ENCODE measurements at places on chromosomes 3 and 15.

GRCh38 chr15:56967336-56967735, 48.9 kb downstream of the TCF12 start:
- DNase-seq: no peak

GRCh38 chr3:15979900-15980299, 182.1 kb upstream of the ANKRD28 start:
- DNase-seq: no peak

- no peak for DNase-seq
These were observed 10.6 kb downstream of the CEMIP start for GRCh38 chr15:80789796-80790195.

GRCh38 chr3:30810625-30811024, 83.8 kb downstream of the GADL1 start:
- no peak for DNase-seq

DNA sequence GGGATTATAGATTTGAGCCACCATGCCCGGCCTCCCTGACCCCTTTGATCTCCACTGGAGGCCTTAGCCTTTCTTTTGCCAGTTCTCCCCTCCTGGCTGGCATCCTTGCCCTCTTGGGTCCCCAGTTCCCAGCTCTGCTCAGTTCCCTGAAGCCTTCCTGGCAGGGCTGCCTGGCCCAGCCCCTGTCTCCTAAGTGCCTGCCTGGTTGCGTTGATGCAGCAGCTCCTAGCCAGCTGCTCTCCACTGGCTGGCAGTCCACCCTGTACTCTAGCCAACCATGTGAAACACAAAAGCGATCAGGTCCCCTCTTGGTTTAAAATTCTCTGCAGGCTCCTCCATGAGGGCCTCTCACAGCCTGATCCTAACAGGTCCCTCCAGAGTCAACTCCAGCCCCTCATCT, 184.7 kb downstream of the RAB11A start:
- no peak for DNase-seq

GRCh38 chr15:67782691-67782991, 42.7 kb upstream of the SKOR1 start:
- no peak for DNase-seq

DNA sequence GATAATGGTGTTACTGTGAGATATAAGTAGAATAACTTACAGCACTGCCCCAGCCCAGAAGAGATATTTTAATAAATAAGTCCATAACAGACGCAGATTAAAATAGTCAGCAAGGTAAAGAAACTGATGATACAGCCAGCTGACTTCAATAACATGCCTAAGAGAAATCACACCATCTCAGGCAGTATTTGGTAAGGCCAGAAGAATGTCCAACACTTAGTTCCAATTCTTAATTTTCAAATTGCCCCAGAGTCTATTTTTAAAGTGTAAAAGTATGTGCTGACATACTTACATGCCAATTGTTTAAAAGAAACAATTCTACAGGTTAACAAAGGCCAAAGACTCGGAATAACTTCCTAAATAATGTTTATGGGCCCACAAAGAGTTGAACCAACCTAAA, 1.6 kb downstream of the GNB4 start:
- no peak for DNase-seq

All from activated naive CD4-positive, alpha-beta T cell treated with anti-CD3 and anti-CD28 coated beads for 36 hours (primary cell).